Hematopoietic multipotent progenitor cell treated with erythropoietin and hydrocortisone succinate and interleukin-3 and kit ligand, for 8 days (in vitro differentiated cells): ENCODE measurements at places on chromosomes 16 and 17.

GRCh38 chr16:25007284-25007984 is 7.7 kb downstream of the ARHGAP17 start:
- DNase-seq = no peak

DNA sequence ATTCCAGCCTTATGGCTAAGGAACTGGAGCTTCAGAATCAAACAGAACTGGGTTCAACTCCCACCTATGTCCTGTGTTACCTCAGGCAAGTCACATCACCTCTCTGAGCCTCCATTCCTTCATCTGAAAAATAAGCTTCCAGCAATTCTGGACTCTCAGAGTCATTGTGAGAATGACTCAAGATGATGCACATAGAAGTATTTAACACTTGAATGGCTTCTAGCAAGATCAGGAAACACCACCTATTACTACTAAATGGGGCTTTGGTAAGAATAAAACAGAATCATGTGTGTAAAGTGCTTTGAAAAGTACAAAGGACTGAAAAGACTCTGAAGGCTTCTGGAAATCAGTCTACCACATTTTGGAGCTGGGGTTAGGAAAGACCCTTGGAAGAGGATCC is 30.8 kb upstream of the CALB2 start:
- no peak for DNase-seq

GRCh38 chr17:60767744-60768308 is 90.2 kb downstream of the BCAS3 start:
- no peak for DNase-seq

GRCh38 chr16:4667203-4667963 is 26.0 kb upstream of the NUDT16L1 start:
- DNase-seq = no peak

- DNase-seq = no peak
Observed at GRCh38 chr17:1011760-1012735, 15.1 kb downstream of the TIMM22 start.

DNA sequence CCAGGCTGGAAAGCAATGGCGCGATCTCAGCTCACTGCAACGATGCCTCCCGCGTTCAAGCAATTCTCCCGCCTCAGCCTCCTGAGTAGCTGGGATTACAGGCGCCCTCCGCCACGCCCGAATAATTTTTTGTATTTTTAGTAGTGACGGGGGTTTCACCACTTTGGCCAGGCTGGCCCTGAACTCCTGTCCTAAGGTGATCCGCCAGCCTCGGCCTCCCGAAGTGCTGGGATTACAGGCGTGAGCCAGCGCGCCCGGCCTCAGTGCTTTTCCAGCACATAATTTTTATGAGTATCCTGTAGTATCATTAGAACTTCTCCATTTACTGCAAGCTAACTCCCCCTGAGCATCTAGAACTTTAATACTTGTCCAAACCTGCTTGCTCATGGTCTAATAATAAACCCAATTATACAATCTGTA is 1.8 kb downstream of the UBE2G1 start:
- DNase-seq = no peak

DNA sequence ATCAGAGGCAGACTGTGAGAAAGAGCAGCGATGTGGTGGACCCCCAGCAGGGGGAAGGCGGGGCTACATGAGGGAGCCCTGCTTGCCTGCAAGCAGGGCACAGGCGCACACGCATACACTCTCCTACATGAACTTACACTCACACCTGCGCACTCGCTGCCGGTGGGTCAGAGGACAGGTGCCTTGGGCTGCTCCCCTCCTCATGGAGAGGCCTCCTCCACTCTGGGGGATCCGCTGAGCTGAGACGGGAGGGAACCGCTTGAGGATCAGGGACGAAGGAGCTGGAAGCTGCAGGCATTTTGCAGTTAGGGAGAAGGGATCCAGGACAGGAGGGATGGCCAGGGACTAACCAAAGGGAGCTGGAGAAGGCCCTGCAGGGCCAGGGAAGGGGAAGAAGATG is 14.2 kb downstream of the OSBPL7 start:
- no peak for DNase-seq

GRCh38 chr17:79044462-79044861 is 20.5 kb downstream of the C1QTNF1 start:
- DNase-seq = no peak

GRCh38 chr17:61404913-61405685 is 5.5 kb downstream of the TBX2 start:
- DNase-seq = no peak

GRCh38 chr17:65785109-65785508 is 223.7 kb upstream of the AXIN2 start:
- DNase-seq = no peak

GRCh38 chr16:49876716-49877129 is 20.8 kb upstream of the ZNF423 start:
- DNase-seq = peak; percentile 9

- no peak for DNase-seq
Observed at GRCh38 chr16:14338969-14339368, 267.9 kb downstream of the MRTFB start.

- no peak for DNase-seq
Observed at GRCh38 chr16:64339052-64339770, 782.7 kb downstream of the CDH11 start.

- DNase-seq = no peak
Observed at GRCh38 chr17:1190751-1191331, 11.1 kb upstream of the ABR start.

DNA sequence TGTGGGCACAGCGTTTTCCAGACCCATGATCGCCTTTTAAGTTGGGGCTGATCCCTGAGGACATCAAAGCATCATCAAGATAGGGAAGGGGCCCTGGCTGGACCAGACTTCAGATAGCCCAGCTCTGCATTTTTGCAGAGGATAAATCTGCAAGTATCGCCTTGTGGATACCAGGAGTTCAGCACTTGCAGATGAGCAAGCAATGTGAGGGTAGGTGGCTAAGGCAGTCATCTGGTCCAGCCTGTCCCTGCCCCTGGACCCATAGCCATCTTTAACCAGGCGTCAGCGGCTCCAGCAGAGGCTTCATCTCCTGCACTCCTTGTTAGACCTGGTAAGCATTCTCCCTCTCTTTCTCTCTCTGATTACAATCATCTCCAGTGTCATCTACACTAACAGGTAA is 9.0 kb upstream of the MRPS23 start:
- DNase-seq = no peak

DNA sequence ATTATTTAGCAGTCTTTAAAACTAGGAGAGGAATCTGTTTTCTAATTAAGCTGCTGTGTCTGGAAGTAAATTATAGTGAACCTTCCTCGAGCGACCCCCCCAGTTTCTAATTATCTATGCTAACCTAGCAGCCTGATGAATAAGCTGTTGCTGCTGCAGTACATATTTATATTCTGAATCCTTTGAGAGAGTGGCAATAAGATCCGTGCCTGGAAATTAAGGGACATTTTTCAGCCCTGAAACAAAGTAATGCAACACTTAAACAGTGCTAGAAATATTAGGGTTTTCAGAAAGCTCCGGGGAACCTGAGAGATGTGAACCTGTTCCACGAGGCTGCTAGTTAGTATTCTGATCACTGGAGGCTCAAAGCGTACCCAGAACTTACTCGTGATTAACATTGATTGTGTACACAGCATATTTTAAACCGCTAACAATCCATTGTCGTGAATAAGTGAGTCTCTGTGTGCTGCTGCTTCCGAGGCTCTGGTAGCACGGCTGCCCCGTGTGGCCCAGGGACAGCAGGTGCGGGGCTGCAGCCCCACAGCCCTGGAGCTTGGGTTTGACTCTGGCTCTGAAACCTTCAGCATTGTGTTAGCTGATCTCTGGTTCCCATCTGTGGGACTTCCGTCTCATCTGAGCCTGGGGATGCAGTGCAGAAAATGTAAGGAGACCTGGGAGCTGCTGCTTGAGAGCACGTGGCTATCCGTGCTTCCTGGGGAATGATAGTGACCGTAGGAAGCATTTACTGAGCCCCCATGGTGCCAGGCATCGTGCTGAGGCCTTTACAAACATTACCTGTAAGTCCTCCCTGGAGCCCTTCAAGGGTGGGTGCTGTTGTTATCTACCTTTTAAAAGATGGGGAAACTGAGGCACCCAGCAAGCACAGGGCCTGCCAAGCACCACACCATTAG is 190.9 kb upstream of the CHMP6 start:
- no peak for DNase-seq

DNA sequence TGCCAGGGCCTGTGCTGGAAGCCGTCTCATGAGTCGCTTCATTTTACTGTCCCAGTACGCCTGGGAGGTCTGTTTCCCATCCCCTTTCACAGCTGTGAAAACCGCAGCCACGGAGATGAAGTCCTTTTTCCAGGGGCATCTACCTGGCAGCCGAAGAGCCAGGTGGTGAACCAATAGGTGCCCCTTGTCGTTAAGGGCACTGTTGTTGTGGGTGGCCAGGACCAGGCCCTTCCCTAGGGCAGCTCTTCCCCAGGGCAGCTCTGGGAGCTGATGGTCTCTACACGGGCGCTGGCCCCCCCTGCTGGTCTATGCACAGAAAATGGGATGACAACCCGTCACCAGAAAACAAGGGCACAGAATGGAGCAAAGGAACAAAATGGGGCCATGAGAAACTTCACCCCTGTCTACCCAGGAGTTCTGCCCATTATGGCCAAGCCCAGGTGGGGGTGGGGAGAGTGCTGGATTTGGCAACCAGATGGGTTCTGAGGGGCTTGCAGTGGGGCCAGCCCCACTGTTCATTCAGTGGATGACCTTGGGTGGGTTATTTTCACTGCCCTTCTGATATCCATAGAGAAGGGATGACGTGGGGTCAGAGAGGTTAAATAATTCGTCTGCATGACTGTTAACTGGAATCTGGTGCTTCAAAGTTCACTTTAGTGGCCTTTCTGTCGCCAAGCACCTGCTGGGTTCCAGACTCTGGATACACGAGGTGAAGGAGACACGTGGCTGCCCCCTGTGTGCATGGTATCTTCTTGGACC is 11.5 kb downstream of the RMI2 start:
- DNase-seq = peak; percentile 71

DNA sequence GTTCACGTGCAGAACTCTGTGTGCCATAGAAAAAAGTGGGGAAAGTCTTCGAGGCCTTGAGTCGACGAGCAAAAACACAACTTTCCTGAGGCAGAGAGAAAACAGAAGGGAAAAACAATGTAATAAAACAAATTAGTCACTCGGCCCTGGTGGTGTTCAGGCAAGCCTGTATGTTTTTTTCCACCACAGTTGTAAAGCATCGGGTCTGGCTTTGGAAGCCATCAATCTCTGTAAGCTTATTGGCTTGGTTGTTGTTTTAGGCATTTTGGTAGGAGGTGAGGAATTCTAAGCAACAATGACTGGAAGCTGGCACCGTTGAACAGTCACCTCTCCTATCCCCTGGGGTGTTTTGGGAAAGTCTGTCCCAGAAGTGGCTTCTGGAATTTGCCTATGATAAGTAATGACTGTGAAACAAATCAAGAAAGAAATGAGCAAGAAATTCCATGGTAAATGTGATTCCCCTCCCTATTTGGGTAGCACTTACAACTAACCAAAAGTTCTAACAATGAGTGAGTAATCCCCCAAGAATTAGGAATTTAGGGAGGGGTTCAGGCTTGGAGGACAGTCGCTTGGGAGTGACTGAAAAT is 2.8 kb downstream of the CDH13 start:
- DNase-seq = no peak

- DNase-seq = no peak
Observed at GRCh38 chr17:2180768-2181167, 122.8 kb downstream of the SMG6 start.

DNA sequence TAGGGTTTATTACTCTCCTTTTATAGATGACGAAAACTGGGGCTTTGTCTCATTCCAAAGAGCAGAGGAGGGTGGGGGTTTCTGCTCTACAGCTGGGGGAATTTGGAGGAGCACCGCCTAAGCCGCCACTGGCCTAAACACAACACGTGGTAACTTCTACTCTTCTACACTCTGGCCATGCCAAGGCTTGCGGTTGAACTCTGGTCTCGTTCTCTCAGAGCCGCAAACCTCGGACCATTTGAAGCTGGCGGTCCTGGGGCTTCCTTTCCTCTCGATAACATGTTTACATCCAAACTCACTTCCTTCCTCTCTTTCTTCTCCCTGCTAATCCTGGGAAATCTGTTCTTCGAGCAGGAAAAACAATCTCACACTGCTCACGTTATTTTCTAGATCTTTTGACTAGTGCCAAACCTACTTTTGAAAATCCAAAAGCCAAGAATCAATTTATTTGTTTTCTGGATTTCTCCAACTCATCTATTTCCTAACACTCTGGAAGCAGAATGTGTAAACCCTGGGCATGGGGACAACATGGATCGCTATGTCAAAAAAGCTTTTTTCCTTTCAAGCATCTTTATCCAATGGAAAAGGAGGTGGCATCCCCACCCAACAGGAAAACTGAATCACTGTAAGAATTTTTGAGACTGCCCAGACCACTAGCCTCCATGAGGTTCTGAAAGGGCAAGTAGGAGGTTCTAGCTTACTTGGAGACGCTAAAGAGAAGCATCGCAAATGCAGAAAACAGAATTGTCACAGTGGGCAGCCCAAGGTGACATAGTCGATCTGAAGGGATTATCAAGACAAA is 13.6 kb upstream of the EEF2K start:
- peak; percentile 93 for DNase-seq

GRCh38 chr16:11370084-11370931 is 25.0 kb downstream of the RMI2 start:
- DNase-seq = no peak

GRCh38 chr17:20852239-20852989 is 190.4 kb downstream of the USP22 start:
- peak; percentile 48 for DNase-seq

DNA sequence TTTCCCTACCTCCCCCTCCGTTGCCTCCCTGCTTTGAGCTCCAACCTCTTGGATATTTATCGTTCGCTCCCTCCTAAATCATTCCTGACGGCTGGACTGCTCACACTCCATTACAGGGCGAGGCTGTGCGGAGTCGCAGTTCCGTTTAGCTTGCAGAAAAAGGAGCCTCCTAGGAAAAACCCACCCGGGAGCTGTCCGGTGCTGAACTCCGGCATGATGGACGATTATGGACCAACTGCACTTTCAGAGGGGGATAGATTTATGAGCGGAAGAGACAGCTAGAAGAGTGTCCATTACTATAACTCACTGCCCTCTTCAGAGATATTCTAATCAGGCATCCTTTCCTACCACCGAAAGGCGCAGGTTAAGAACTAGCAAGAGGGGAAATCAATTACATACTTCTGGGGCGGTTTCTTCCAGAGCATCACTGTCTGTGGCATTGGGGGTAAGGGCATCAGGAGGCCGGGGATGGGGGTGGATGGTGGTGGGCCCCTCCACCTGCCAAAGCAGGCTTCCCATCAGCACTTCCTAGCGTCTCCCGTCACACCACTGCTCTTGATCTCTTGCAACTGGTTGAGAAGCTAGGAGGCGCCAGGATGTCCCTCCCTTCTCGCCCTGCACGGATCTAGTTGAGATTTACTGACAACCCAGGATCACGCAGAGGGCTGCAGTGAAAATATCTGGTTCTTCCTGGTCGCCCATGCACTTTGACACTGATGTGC is 251.2 kb downstream of the ENGASE start:
- DNase-seq = no peak

DNA sequence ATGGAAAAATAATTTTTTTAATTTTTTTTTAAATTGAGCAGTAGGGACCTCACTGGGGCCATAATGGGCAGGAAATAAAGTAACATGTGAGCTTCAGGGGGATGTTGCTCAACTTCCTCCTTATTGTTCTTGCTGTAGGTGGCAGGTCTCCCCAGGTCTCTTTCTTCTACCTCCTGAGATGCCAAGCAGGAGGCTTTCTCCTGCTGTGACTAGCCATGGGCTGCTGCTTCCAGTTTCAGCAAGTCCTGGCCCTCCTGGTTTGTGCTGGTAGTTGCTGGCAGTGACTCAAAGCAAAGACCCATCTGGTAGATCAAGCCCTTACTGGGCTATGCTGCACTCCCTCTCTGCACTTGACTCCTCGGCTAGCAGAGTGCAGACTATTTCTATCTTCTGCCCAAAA is 2.3 kb downstream of the DPEP2NB start:
- no peak for DNase-seq
